ENCODE measurements at places on chromosomes 3 and 15. TPM values are rescaled to one million over a fixed set of nuclear protein-coding genes. Genes with fewer than 3 reads are reported as not detected.

GRCh38 chr3:178787960-178788359 lies 251.7 kb downstream of the KCNMB2 start:
- H3K4me3 ChIP-seq: no peak overlapping the region
- no peak for DNase-seq
- H3K27ac ChIP-seq: no peak overlapping the region
- H3K27me3 ChIP-seq: no peaks in the 10 kb centered on the region

- no peaks in the 10 kb centered on the region for H3K4me1 ChIP-seq
- H3K4me3 ChIP-seq: no peak overlapping the region
- H3K36me3 ChIP-seq: no peaks in the 10 kb centered on the region
- H3K27ac ChIP-seq: no peak overlapping the region
- no peak for DNase-seq
Measured at GRCh38 chr3:159818399-159818798, 170.2 kb upstream of the IL12A start.

DNA sequence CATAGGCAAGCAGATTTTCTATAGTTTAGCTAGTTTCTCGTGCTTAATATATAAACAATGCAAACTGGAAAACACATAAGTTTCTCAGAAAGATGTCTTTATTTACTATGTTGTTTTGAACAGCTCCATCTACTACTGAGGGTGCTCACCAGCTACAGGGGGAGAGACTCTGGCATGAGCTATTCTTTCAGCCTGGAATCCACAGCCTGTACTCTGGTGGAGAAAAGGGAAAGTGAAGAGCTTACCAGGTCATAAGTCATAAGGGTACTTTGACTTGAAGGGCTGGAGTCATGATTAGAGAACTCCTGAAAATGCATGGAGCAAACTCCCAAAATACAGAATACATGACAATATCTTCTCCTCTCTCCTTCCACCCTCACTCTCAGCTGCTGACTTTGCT lies 4.4 kb upstream of the AVEN start:
- no peak overlapping the region for H3K4me3 ChIP-seq
- no peak for DNase-seq
- H3K27ac ChIP-seq: no peak overlapping the region
- H3K4me1 ChIP-seq: peaks cover 25% of the 10 kb centered on the region
- H3K27me3 ChIP-seq: no peaks in the 10 kb centered on the region

GRCh38 chr3:46690798-46691197 lies 2.7 kb downstream of the ALS2CL start:
- peaks cover 29% of the 10 kb centered on the region for H3K4me1 ChIP-seq
- peaks cover 14% of the 10 kb centered on the region for H3K27me3 ChIP-seq
- H3K36me3 ChIP-seq: no peaks in the 10 kb centered on the region
- no peak for DNase-seq

The MORF4L1 gene
- total RNA-seq: 270 TPM

The SENP5 gene
- total RNA-seq: 45.3 TPM

The LMOD3 gene
- not detected for total RNA-seq
